ENCODE measurements at places on chromosomes 7 and 10.
A peak's percentile ranks its signal among the peaks of the same experiment; 100 is the strongest.

GRCh38 chr7:148950806-148951205 lies 66.7 kb upstream of the EZH2 start:
- no peak for DNase-seq

GRCh38 chr7:26858241-26858715 lies 6.1 kb downstream of the SKAP2 start:
- no peak for DNase-seq

GRCh38 chr10:102642736-102643335 lies 1.4 kb upstream of the TRIM8 start:
- no peak for DNase-seq

GRCh38 chr10:89037096-89037495 lies 46.5 kb downstream of the FAS start:
- no peak for DNase-seq

DNA sequence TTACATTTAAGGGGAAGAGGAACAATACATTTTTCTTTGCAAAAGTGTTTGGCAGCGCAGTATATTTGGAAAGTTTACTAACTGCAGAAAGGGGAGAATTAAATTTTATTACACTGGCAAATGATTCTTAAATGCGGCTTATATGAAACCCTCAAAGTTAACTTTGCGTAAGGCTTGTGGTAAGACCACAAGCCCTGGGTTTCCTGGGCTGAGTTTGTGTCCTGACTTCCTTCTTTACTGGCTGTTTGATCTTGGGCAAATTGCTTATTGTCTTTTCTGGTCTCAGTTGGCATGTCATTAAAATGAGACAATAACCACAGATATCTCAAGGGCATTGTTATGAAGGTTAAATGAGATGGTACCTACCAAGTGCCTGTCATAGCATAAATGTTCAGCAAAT lies 106.8 kb downstream of the GLRX3 start:
- DNase-seq, result no peak

DNA sequence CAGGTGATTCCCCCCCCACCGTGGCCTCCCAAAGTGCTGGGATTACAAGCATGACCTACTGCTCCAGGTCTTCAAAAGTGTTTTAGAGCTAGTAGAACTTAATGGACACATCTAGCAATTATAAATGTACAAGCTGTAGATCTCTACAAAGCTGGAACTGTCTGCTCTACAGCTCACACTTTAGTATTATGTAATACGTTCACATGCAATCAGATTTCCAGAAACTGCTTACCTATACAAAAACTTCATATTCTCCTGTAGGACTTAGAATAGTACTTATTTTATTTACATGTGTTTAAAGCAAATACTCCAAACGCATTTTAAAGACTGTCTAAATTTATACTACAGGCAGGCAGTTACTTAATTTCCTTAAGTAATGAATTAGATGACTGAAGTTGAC lies 39.2 kb upstream of the ASL start:
- no peak for DNase-seq

- no peak for DNase-seq
Measured at GRCh38 chr7:5422396-5423305, 983 bp downstream of the TNRC18 start.

GRCh38 chr10:1603181-1603580 lies 134.1 kb downstream of the ADARB2 start:
- DNase-seq, result peak; percentile 49

- DNase-seq, result no peak
Measured at GRCh38 chr10:47286116-47286505, 13.9 kb upstream of the GDF10 start.

DNA sequence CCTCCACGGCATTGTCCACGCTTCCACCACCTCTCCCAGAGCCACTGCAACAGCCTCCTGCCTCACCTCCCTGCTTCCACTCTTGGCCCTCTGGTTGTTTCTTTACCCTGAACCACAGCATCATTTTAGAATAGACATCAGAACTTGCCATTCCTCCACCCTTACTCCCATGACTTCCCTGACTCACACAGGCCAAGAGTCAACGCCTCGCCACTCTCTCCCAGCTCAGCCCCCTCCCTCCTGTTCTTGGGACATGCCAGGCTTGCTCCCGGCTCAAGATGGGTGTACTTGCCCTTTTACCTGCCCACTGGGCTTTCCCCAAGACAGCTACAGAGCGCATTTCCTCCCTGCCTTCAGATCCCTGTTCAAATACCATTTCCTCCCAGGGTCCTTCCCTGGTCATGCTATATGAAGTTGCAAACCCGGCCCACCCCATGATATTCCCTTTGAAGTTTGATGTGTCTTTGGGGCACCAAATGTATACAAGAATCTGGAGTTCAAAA lies 429.1 kb downstream of the RPS24 start:
- peak; percentile 51 for DNase-seq

- DNase-seq, result no peak
Measured at GRCh38 chr7:95886501-95887090, 114.2 kb downstream of the DYNC1I1 start.

DNA sequence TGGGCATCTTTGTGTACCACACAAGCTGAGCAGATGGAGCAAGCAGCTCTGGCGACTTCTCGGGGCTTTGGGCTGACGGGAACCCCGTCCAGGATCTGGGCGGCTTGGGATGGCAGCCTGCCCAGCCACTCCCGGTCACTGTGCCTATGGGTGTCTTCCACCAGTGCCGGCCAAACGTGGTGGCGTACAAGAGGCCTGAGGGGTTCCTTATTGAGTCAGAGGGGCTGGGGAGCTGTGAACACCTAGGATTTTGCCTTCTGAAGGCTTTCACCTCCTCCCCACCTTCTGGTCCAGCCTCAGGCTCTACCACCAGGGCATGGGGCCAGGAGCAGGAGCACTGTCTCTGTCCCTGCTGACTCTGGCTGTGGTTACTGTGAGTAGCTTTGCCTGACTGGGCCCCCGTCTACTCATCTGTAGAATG lies 71.8 kb upstream of the PPIF start:
- DNase-seq, result no peak

DNA sequence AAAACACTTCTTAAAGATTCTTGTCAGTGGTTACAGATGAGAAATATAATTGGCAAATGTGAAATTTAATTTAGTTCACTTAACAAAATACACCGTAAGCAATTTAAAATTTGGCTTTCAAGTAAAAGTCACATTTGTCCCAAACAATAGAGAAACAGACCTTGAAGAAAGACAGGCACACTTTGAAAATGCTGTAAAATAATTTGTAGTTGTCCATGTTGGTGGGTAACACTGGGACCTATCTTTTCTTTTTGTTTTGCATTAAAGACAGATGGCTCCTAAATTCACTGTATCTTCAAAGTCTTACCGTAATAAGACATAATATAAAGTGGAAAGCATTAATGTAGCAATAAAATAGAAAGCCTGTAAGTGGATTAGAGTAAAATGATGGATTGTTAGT lies 3.3 kb downstream of the GRK5 start:
- DNase-seq, result no peak

- no peak for DNase-seq
Measured at GRCh38 chr7:23353172-23353571, 54.0 kb downstream of the MALSU1 start.

DNA sequence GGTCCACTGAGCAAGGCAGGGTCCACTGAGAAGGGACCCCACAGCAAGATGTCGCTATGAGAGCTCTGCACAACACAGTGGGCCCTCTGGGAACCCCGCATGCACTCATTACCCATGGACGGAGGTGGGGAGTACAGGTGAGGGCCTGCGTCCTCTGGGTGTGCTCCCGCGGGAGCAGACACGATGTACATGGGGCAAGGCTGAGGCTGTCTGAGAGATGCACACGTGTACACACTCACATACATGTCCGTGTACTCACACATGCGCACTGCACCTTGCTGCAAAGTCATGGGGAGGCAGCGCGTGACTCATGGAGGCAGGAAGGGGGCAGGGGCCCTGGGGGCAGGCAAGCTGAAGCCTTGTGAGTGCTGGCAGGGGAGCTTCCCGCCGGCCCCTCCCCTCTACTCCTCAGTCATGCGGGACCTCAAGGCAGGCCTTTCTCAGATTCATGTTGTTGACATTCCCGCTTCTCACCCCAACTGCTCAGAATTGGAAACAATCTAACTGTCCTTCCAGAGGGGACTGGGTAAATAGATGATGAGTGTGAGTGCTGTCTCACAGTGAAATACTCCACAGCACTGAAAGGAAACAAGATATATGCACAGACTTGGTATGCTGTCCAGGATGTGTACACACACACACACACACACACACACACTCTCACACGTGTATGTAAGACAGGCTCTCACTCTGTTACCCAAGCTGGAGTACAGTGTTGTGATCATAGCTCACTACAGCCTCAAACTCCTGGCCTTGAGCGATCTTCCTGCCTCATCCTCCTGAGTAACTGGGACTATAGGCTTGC lies 40.0 kb downstream of the GOLGA7B start:
- no peak for DNase-seq

- DNase-seq, result no peak
Measured at GRCh38 chr10:97475936-97476594, 22.2 kb downstream of the MMS19 start.

GRCh38 chr10:93266858-93267257 lies 193.2 kb downstream of the CYP26A1 start:
- DNase-seq, result no peak

GRCh38 chr10:94076325-94076841 lies 82.7 kb downstream of the PLCE1 start:
- DNase-seq, result no peak

GRCh38 chr7:34622182-34622581 lies 35.8 kb upstream of the NPSR1 start:
- no peak for DNase-seq

DNA sequence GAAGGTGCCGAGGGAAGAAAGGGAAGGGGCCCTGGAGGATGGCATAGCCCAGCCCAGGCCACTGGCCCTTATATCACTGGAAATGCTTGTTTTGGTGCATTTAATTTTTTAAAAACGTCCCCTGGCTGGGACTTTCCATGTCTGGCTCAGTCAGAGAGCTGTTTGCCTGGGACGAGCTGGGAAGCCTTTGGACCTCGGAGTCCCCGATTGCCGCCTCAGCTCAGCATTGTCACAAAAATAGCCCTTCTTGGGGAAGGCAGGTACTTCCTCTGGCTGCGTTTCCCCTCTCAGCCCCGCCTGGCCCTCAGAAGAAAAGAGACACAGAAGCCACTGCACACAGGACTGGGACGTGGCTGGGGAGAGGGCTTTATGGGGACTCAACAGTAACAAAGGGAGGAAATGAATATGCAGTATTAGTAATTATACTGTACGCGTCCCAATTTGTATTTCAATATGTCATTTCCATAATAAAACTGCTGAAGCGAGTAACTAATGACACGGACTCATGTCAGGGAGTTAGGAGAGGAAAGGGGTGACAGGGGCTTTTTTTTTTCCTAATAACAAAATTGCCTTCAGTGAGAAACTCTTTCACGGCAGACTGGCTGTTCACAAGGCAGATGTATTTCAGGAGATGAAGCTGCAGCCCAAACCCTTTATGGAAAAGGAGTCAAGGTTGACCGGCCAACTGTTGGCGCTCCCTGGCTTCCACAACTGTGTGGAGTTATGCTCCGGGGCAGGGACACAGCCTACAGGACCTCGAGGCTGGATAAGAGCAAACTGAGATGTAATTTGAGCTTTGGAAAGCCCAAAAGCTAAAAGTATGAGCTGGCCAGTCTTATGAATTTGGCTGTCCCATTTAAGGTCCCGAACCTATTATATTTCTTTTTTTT lies 31.0 kb upstream of the MXI1 start:
- peak; percentile 37 for DNase-seq

GRCh38 chr7:69608878-69609277 lies 10.6 kb downstream of the AUTS2 start:
- no peak for DNase-seq

- DNase-seq, result no peak
Measured at GRCh38 chr7:88218836-88219605, 817 bp downstream of the SRI start.

- no peak for DNase-seq
Measured at GRCh38 chr10:88689366-88689765, 16.7 kb upstream of the LIPK start.

GRCh38 chr10:20995123-20995987 lies 98.2 kb upstream of the NEBL start:
- DNase-seq, result no peak

DNA sequence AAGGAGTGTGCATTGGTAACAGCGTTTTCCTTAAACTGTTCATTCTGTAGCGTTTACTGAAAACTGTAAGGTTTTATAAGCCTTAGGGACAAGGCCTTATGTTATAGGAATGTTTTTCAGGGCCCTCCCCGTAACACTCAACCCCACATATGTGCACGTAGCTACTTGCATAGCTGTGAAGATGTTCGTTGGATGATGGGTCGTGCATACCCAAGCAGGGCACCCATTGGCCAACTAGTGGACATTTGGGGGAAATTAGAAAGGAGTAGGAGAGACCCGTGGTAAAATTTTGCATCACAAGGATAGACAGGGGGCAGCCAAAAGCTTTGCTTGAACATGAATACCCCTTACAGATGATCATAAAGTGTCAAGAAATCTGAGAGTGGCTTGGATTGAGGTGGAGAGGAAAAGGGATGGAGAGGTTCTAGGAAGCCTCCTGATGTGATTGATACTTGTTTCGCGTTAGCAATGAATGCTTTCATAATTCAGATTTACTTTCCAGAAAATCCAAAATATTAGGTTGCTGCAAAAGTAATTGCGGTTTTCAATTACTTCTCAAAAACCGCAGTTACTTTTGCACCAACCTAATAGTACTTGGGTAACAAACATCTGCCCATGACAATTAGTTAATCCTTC lies 878 bp downstream of the SEC61A2 start:
- DNase-seq, result no peak

DNA sequence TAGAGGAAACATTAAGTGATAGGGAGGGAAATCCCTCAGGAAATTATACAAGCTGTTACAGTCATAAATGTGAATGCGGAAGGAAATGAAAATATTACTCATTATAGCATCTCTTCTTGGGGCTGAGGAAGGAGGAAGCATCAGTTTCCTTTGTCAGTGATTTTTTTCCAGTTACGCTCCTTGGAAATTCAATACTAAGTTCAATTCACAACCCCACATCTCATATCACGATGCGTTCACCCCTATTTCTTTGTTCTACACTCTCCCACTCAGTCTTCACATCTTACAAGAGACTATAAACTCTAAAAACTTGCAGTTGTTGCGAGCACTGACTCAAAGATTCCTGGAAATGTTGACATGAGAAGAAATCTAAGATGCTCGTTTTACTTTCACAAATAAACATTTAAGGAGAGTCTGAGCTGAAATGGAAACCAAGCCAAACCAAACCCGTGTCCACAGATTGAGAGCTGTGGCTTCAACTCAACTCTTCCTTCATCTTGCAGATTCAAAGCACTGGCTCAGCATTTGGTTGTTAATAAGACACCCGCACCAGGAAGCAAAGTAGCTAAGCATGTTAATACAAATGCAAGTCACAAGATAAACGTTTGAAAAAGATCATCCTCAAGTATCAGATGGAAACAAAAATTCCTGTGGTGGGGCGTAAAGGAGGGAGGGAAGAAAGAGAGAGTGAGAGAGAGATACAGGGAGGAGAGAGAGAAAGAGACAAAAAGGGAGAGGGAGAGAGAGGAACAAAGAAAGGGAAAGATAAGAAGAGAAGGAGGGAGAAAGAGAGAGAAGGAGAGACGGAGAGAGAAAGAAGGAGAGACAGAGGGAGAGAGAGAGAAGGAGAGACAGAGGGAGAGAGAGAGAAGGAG lies 150.0 kb upstream of the RSU1 start:
- DNase-seq, result no peak

GRCh38 chr7:114263219-114263618 lies 151.4 kb upstream of the FOXP2 start:
- no peak for DNase-seq
